ENCODE measurements at places on chromosomes 2 and 18.

GRCh38 chr2:84309281-84309680 lies 149.8 kb downstream of the SUCLG1 start:
- DNase-seq: no peak

- no peak for DNase-seq
Measured at GRCh38 chr18:54749291-54749690, 79.0 kb upstream of the RAB27B start.

- DNase-seq: no peak
Measured at GRCh38 chr18:38879871-38880270, 1314.3 kb upstream of the CELF4 start.

- peak; percentile 75 for DNase-seq
Measured at GRCh38 chr2:102240640-102241370, 54.0 kb downstream of the IL1RL2 start.

GRCh38 chr18:10164271-10165071 lies 250.7 kb downstream of the VAPA start:
- DNase-seq: no peak
